ENCODE measurements at places on chromosomes 2 and 18.

GRCh38 chr18:48072428-48073204 is 142.2 kb upstream of the SMAD2 start:
- DNase-seq, result no peak

DNA sequence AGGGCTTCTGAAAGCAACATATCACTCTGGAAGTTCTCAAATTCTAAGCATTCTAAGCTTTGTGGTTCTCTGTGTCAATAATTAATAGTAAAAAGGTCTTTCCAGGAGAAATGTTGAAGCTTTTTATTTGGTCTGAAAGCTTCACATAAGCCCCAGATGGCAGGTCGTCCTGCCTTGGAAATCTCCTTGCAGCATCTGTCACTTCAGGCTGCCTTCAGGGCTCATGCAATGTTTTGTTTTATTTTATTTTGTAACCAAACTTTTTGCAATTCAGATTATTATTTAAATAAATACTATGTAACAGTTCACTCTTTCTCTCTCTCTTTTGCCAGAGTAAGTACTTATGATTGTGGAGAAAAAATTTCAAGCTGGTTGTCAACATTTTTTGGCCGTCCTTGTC is 46.7 kb upstream of the FHOD3 start:
- no peak for DNase-seq

DNA sequence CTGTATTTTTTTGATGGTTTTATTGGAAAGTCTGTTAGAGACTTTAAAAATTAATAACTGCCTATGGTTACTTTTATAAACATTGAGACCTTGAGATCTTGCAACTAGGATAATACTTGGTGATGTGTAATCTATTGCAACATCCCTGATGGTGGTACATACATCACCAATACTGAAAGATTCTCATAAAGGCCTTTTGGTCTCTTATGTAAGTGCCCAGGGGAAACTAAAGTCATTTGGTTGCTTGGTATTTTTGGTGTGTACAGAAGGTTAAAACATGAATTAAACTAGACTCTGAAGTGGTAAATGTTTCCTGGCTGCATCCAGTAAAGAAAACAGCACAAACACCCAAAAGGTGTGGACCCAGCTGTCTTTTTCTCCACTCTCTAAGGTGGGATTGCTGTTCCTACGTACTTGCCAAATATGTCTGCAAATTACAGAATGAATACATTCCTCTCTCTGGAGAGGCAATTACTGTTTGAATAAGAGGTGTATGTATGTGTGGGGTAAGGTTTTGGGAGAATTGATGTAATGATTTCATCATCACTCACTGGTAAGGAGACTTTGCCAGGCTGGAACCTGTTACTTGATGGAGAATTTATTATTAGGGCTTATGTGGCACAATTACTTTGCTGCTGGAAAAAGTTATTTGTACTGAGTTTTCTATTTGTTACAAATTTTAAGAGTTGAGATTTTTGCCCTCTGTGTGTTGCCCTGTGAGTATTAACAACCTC is 3.6 kb downstream of the B3GNT2 start:
- no peak for DNase-seq

GRCh38 chr2:202061695-202062094 is 11.4 kb upstream of the KIAA2012 start:
- no peak for DNase-seq

DNA sequence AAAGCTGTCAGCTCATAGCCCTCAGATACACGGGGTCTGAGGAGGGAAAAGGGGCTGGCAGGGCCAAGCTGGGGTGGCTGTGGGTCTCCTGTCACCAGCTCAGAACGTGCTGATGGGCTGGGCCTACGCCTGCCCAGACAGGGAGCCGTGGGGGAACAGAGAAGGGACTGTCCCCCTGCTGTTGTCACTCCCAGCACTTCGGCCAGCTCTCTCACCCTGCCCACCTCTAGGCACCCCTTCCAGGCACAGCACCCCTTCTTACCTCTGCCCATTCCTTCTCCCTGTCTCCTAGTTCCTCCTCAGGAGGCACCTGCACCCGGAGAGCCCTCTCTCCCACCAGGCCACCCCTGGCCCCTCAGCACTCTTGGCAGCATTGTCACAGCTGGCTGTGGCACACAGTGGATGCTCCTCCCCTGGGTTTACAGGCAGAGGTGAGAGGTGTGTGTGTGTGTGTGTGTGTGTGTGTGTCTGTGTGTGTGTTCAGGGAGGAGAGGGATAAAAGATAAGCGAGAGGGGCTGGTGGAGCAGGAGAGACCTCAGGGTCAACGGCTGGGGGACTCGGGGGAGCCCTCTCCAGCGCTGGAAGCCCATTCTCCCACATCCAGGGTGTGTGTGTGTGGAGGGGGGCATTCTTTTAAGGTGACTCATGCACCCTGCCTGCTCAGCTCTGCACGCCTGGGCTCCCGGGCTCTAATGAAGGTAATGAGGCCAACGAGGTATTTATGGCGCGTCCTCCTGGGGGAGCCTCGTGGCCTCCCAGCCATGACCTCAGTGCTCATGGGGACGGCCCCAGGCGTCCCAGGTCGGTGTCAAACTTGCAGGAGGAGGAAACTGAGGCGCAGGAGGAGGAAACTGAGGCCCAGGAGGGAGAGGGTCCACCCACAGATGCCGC is 66.1 kb upstream of the SMAD7 start:
- DNase-seq, result peak; percentile 54

Measured in BJ (cell line).